ENCODE measurements at places on chromosomes 6 and 20.
A peak's percentile ranks its signal among the peaks of the same experiment; 100 is the strongest.

- no peak for DNase-seq
These were observed 98.0 kb upstream of the JARID2 start for GRCh38 chr6:15147827-15148226.

DNA sequence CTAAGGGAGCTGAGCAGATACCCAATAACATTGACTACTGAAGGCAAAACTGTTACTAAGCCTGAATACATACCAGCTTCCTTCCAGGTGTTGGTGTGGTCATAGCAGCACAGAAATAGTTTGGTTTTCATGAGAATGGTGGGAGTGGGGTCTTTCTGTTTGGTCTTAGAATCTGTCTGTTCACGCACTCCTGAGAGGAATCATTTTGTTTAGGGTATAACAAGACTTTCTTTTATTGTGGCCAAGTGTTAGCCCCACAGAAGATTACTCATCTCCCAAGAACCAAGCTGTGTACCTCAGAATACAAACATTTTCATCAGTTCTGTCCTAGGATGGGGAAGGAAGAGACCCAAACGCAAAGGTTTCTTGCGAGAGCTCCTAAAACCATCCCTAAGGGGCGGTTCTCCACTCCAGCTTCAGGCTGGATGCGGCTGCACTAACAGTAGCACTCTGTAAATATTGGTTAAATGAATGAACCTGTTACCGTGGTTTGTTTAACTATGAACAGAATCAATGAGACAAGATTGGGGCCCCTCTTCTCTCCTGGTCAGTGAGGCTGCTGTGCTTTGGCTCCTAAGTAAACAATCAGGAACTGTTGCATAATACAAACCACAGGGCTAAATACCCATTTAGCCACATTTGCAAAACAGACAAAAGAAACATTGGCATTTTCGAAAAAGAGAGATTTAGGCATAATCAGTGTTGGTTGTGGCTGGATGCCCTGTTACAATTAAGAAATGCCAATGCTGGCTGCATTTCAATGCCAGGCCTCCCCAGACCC lies 44.9 kb downstream of the SNAP25 start:
- no peak for DNase-seq

DNA sequence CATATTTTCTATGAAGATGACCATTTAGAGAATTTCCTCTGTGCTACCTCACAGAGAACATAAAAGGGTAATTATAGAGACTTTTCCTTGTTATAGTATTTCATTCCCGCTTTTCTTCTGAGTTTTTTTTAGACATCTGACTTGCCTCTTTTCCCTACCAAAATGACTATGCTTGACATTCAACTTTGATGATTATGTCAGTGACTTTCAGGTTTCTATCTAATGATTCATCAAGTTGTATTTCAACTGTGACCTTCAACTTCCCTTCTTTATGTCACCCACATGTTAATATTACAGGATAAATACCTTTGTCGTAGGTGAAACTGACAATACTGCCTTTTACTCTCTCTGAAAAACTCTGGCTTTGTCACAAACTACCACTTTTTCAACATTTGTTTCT lies 95.3 kb downstream of the MLIP start:
- DNase-seq = no peak

GRCh38 chr6:31070711-31071197 lies 41.6 kb downstream of the C6orf15 start:
- no peak for DNase-seq

- peak; percentile 36 for DNase-seq
These were observed 24.4 kb downstream of the QKI start for GRCh38 chr6:163438940-163439335.

All from activated CD4-positive, alpha-beta T cell treated with anti-CD3 and anti-CD28 coated beads, Interleukin-2, amount 50 U/mL, for 48 hours (primary cell).